Activated T-cell treated with anti-CD3 and anti-CD28 coated beads for 24 hours (primary cell): ENCODE measurements at places on chromosomes 11 and 22.
A peak's percentile ranks its signal among the peaks of the same experiment; 100 is the strongest.

DNA sequence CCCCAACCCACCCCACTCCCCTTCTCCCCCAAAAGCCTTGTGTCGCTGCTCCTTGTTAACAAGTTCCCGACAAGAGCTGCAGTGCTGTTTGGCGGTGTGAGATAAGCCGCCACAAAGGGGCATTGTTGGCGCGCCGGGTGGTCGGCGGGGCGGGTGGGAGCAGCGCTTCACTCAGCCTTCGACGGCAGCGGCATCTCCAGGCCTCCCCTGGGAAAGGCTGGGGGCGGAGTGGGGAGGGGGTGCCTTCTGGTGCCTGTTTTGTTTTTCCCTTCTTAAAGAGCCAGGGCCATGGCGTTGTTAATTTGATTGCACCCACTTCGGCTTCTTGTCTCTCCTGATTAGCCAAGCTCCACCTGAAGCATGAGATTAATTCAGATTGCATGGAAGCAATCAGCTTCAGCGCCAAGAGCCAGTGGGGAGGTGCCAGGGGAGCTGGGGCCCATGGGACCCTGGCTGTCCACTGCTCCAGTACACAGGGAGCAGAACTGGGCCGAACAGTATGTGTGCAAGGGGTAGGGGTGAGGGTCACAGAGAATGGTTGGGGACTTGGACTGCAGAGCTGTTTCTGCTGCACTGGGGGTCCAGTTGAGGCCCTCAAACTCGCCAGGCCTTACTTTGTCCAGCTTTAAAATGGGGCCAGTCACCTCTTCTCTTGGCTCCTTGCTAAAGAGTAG, 165.1 kb downstream of the CEP164 start:
- DNase-seq: no peak

DNA sequence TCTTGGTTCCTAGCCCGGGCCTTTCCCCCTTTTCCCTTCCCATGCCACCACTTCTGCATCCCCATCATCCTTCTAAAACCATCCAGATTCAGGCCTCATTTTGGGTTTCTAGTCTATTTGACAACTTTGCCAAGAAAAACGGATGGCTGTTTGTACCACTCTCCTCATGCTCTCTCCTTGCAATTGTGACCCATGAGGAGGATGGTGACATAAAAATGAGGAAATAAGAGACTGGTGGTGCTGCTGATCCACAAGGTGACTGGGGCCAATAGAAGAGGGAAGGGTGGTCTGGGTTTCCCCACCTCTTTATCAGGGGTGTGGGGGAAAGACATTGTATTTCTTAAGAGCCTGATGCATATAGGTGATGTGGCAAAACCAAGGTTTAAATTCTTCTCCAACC, 1.0 kb downstream of the MS4A4A start:
- no peak for DNase-seq

GRCh38 chr11:40384991-40385390, 1074.5 kb downstream of the LRRC4C start:
- DNase-seq: no peak

DNA sequence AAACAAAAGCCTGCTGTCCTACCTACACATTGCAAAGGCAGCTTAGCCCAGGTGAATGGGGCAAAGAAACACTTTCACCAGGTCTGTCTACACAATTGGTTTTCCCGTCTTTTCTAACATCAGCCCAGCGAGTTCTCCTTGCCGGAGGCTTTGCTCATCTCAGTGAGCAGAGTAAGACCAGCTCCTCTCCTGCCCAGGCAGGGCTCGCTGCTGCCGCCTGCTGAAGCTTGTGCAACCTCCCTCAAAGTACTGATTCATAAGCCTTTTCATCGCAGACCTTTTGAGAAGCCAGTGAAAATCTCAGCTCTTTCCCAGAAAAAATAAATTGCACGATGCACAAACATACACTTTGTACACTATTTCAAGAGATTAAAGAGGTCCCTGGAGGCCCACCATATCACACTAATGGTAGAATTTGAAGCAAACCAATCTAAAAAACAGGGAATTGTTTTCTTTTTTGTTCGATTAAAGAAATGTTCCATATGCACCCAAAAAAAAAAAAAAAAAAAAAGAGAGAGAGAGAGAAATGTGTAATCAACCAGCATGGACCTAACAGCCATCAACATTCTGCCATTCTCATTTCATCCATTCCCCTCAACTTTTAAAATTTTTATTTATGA, 328.1 kb upstream of the MPPED2 start:
- DNase-seq: no peak

- DNase-seq: no peak
These were observed 18.9 kb downstream of the IFT27 start for GRCh38 chr22:36756746-36757655.

DNA sequence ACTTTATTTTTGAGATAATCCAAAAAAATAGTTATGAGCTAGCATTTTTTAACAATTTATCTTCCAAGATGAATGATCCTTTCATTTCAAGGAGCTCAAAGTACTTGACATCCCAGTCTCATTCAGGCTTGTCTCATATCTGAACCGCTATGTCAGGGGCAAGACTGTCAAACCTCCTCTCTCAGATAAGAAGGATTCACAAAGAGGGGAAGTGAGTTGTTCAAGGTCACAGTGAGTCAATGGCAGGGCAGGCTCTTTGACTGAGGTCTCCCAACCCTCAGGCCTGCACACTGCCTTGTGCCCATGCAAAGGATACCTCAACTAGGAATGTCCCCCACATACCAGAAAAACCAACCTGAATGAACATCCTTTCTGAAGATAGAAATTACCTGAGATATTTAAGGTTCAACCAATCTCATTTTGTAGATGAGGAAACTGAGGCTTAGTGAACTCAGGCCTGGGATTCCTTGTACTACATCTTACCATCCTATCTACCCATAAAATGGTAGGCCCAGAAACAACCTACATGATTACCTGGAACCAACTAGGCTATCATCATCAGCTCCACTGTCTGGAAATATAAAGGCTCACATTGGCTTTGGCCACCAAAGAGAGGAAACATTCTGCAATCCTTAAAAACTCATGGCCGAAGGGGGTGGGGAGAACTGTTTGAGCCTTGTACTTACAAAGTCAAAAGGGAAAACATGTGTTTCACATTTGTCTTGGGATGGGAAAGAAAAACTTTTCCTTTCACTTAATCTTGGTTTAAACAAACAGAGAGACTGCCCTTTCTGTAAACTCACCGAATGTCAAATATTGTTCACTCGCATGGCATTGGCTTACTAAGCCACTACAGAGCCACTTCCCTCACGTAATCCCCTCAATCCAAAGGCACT, 51.1 kb downstream of the LIF start:
- no peak for DNase-seq

- DNase-seq: no peak
These were observed 11.6 kb downstream of the MRGPRF start for GRCh38 chr11:69001243-69002081.

GRCh38 chr22:47206164-47206563, 443.7 kb downstream of the TBC1D22A start:
- no peak for DNase-seq

DNA sequence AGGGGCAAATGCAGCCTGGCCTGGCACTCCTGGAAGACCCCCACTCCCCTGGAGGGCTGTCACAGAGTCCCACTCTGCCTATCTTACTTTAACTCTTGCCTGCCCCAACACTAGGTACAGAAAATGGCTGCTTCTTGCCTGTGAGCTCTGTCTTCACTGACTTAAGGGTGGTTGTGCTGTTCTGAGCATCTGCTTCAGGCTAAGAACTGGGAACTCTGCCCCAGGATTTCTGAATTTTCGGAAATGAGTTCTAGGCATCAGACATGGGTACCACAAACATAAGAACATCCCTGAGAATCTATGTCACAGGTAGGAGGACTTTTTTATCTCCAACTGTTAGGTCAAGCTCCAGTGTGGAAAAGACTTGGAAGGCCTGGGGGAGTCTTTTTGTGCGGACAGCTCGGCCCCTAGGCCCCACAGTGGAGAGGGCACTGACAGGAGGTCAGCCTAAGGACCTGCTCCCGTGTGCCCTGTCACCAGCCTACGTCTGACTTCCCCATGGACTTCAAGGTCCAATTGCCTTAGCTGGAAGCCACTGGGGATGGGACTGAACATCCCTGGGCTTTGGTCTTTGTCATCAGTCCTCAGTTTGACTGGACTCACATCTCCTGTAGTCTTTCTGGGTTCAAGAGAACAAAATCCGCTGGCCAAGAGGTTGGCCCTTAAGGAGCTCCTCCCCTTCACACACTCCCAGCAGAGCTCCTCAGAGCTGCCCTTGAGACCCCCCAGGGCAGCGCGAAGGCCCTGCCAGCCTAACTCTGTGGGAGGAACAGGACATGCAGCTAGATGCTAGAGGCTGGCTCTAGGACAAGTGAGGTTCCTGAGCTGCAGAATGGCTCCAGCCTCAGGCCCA, 31.9 kb downstream of the PPP2R1B start:
- DNase-seq: no peak

DNA sequence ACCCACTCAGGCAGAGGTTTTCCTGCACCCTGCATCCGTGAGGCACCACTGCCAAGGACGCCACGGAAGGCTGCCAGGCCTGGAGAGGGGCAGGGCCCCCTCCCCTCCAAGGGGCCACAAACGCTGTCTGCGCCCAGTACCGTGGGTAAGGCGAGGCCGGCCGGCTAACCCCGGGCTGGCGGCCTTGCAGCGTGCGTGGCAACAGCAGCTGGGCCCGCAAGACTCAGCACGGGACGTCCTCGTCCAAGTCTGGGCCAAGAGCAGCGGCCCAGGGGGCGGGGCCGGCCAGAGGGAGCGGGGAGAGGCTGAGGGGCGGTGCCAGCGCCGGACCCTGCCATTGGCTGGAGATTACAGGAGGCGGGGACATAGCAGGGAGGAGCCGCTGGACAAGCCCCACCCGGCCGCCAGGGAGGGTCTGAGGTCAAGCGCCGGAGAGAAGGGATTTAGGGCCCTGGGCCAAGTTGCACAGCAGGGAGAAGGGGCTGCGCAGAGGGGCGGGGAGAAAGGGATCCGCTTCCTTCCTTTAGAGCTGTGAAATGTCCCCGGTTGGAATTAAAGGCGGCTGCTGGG, 16.0 kb downstream of the SLC43A1 start:
- peak; percentile 30 for DNase-seq

DNA sequence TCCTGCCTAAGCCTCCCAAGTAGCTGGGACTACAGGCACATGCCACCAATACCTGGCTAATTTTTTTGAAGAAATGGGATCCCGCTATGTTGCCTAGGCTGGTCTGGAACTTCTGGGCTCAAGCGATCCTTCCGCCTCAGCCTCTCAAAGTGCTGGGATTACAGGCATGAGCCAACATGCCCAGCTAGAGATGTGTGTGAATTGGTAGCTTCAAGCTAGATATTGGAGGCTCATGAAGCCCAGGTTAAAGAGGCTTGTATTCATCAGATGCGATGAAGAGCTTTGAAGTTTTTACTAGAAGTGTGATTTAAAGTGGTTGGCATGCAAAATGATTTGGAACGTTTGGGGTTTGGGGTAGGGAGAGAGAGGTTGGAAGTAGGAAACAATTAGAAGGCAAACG, 19.6 kb downstream of the NF2 start:
- no peak for DNase-seq

DNA sequence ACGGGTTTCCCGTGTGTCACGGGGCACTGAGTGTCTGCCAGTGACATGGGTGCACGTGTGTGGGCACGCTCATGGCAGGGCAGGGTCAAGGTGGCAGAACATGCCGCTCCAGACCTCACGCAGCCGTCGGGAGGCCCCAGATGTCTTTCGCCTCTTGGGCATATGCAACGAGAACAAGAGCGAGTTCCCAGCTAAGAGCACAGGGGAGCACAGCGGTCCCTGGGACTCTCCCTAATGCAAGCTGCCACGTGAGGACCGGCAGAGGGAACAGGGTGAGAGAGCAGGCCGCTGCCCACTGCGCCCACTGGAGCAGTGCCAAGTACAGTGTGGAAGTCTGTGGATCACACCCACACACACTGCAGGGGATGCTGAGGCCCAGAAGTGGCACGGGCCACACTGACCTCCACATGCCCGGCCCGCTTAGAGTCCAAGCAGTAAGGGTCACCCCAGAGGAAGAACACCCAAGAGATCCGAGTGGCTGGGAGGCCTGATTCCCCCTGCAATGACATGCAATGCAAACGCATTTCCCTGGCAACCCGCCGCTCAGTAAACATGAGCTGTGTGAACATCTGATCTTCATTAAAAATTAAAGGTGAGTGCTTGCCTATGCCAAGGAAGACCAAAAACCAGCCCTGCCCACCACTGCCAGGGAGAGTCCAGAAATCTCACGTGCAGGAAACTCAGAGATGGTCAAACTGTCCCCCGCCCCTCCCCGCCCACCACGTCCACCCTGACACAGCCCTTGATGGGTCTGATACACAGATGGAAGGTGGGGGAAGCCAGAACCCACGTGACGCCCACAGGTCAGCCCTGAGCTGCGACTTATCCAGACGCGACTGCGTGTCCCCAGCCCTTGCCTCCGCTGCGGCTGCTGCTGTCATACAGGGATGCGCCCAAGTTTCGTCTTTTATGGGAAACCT, 11.7 kb downstream of the CERK start:
- DNase-seq: no peak

DNA sequence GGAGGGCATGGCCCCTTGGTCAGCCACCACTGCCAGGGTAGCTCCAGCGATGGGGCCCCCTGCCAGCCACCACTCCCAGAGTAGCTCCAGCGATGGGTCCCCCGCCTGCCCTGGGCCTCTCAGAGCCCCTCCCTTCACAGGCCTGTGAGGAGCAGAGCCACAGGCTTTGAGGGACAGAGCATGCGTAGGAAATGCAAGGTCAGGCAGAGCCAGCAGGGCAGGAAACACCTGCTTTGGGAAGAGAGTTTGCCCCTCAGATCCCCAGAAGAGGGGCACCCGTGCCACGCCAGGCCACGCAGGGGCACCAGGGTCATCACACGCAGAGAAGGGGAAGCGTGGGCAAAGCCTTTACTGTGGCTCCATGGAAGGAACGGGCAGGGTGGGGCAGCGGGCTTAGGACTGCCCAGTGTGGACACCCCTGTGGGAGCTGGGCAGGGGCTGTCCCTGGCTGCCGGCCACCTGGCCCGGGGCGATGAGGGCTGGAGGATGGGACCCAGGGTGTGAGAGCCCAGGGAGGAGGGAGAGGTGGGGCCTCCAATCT, 477.8 kb downstream of the BRD1 start:
- no peak for DNase-seq

- DNase-seq: no peak
These were observed 41.8 kb downstream of the BARX2 start for GRCh38 chr11:129417458-129417857.

DNA sequence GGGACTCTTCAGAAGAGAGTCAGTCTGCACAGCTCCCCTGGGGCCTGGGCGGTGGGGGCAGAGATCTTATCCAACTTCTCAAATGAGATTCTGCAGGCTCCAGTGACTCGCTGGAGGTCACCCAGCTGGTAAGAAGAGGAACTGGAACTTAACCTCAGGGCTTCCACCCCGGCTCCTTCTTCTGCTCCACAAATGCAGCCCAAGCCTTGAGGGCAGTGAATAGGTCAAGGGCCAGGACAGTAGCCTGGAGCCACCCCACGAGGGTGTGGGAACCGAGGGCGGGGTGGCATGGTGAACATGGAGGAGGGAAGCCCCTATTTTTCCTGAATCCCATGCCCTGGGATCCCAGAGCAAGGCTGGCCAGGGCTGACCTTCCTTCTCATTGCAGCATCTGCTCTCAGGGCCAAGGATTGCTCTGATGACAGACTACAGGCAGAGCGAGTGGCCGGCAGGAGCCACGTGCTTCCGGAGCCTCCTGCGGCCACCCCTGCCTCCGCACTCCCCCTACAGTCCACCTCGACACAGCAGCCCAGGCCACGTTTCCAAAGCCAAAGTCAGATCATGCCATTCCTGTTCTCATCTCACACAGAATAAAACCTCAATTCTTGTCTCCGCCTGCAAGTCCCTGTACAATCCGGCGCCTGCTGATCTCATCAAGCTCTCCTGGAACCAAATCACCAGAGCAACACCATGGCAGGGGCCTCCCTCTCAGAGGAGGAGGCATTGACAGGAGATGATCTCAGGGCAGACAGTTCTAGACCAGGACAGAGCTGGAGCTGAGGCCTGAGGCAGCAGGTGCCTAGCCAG, 21.1 kb upstream of the UPK3A start:
- no peak for DNase-seq

GRCh38 chr22:39090426-39091064, 6.5 kb upstream of the APOBEC3H start:
- DNase-seq: peak; percentile 62
